NCI-H1930 (cell line): ENCODE measurements at places on chromosomes 2 and 18.

DNA sequence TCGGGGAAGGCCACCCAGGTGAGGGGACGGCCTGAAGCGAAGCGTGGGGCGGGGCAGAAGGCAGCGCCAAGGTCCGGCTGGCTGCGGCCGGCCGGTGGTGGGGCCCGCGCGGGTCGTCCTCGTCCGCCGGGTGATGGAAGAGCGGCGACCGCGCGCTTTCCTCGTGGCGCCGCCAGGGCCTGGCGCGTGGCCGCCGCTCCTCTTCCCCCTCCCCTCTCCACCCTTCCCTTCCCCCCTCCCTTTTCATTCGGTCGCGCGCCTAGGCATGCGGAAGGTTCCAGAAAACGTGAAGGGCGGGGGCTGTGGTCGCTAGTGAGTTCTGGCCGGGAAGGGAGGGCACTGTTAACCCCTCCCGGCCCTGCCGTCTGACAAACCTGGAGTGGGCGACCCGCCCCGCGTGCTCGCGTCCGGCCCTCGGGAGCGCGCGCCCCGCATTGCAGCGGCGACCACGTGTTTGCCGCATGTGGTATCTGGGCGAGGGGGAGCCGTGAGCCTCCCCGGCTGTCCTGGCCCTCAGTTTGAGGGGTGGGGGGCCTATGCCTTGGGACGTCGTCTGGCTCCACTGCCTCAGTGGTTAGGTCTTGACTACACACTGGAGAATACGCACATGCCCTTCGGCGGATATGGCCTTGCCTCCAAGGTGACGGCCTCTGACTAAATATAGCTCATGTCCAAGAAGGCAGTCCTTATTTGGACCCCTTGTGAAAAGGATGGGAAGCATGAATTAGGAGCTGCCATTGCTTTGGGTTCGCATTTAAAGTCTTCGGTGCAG lies 579 bp downstream of the MAT2A start:
- DNase-seq, result peak; percentile 61

DNA sequence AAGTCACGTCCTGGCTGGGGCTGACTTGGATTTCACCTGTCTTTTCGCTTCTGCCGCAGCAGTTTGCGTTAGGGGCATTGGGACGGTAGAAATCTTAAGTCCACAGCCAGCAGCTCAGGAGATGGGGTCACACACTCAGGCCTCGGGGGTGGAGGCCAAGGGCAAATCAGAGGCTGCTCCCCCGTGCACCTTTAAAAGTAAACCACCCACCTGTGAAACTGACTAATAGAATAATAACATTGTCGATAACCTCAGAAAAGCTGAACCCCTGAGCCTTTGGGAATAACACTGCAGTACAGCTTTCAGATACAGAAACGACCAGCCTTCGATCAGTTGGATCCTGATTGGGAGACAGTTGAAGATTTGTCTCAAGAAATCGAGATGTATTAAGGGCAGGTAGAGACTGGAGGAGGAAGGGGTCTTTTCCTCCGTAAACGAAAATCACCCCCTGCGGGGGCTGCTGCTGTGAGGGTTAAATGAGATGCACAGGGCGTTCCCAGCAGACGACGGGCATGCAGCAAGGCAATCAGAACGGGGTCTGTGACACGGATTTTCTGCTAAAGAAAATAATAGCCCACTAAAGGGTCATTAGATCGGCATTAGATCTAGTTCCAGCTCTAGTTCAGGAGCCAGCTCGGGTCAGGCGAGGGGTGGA lies 16.4 kb upstream of the NFATC1 start:
- DNase-seq, result no peak

DNA sequence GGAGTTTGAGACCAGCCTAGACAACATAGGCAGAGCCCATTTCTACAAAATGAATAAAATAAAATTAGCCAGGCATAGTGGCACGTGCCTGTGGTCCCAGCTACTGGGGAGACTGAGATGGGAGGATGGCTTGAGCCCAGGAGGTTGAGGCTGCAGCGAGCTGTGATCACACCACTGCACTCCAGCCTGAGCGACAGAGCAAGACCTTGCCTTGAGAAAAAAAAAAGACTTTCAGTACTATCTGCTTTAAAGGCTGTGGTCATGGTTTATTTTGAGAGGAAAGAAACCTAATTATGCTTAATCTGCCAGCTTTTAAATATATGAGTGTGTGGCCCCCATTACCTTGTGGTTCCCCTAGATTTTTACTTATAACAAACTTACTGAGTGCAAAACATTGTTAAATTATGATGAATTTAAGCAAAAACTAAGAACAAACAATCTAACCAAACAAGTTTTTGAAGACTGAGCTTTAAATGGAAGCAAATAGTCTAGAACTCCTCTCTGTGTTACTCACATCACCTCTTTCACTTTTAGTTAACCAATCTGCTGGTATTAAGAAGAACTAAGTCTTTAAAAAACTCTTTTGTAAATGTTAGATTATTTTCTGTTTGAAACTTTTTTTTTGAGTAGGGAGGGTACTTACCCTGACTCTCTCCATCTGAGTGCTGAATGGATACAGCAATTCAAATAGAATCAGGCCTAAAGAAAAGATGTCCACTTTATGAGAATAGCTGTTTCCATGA lies 65.4 kb downstream of the EIF2AK3 start:
- DNase-seq, result no peak

GRCh38 chr2:176151442-176152287 lies at the start of gene HOXD4:
HOXD4 (plus strand) TSS chr2:176151550; CDS start chr2:176151634, 84 bp downstream.
- DNase-seq, result no peak

GRCh38 chr2:3454802-3455201 lies 64.5 kb downstream of the ADI1 start:
- DNase-seq, result no peak

DNA sequence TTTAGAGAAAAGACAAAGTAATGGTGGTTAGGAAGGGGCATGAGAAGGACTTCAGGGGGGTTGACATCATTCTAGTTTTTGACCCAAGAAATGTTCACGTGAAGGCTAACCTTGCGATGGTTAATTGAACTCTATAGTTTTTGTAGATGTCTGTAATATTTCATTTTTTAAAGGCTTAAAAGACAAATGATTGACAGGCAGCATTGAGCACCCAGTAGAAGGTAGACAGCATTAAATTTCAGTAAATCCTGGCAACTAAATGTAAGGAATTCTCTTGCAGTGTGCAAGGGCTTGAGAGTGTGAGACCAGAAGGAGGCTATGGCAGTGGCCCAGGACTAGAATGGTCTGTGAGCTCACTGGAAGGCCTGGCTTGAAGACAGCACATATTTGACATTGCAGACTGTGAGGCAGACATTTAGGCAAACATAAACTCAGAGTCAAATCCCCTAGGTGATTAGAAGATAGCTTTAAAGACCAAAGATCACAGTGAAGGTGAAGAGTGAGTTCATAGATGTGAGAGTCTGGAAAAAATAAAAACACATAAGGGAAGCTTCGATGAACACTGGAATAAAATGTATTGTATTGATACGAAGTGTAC lies 100.1 kb upstream of the MAP4K4 start:
- DNase-seq, result no peak

GRCh38 chr18:35352778-35353177 lies 8.6 kb upstream of the ZNF24 start:
- DNase-seq, result no peak

GRCh38 chr2:166410828-166411472 lies 35.2 kb upstream of the SCN9A start:
- no peak for DNase-seq

DNA sequence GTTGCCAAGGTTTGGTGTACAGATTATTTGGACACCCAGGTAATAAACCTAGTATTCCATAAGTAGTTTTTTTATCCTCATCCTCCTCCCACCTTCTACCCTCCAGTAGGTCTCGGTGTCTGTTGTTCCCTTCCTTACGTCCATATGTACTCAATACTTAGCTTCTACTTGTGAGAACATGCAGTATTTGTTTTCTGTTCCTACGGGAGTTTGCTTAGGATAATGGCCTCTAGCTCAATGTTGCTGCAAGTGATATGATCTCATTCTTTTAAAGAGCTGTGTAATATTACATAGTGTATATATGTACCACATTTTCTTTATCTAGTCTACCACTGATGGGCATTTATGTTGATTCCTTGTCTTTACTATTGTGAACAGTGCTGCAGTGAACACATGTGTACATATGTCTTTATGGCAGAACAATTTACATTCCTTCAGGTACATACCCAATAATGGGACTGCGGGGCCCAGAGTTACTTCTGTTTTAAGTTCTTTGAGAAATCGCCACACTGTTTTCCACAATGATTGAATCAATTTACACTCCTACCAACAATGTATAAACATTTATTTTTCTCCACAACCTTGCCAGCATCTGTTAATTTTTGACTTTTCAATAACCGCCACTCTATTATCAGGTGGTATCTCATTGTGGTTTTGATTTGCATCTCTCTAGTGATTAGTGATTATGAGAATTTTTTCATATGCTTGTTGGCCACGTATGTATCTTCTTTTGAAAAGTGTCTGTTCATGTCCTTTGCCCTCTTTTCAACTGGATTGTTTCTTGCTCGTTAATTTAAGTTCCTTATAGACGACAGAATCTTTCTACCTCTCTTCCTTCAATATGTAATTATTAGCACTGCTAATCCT lies 88.0 kb downstream of the MEMO1 start:
- no peak for DNase-seq

GRCh38 chr2:160700021-160700814 lies 206.6 kb upstream of the RBMS1 start:
- no peak for DNase-seq

DNA sequence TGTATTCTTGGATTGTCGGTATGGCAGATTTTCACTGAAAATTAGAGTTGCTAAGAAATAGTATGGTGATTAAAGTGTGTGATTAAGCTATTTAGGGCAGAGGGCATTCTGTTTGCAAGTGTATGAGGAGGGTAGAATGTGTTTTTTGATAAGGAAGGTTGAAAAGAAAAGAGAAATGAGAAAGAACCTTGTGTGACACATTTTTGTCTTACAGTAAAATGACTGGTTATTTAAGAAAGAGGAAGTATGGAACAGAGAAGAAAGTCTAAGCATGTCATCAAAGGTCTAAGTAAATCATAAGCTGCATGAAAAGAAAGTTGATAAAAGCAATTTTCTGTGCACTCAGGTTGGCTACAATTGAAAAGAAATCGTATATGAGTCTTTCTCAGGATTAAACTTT lies 5.2 kb upstream of the RSAD2 start:
- DNase-seq, result no peak

GRCh38 chr2:29314816-29315571 lies 199.8 kb downstream of the CLIP4 start:
- DNase-seq, result no peak

- DNase-seq, result no peak
Measured at GRCh38 chr18:811892-812375, at the start of gene YES1. YES1 (minus strand) TSS chr18:812242; CDS start chr18:756827, 55,415 bp downstream.

GRCh38 chr18:59096098-59096789 lies 43.4 kb upstream of the SEC11C start:
- peak; percentile 88 for DNase-seq

- no peak for DNase-seq
Measured at GRCh38 chr18:34959211-34959829, 81.9 kb upstream of the MAPRE2 start.

DNA sequence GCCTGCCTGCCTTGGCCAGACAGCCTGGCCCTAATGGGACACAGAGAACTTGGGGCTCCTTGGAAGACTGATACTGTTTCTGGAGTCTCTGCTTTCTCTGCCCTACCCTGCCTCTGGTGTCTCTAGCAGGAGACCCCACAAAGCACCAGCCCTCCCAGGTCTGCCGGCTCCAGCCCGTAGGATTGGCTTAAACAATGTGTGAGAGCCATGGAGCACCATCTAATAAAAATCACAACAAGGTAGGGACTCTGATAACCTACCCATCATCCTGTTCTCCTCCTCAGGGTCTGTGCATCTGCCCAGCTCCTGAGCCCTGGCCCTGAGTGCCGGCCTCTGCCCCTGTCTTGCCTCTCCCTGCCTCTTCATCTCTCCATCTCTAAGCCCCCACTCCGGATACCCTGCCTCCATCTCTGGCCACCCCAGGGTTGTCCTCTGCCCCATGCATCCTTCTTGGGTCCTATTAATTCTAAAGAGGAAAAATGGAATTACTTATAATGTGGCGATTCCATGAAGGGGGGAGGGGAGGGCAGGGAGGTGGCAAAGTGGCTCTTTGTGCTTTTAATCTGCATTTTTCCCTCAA lies 1.2 kb upstream of the ECEL1 start:
- DNase-seq, result no peak

GRCh38 chr2:60353406-60353800 lies 200.1 kb downstream of the BCL11A start:
- DNase-seq, result no peak

DNA sequence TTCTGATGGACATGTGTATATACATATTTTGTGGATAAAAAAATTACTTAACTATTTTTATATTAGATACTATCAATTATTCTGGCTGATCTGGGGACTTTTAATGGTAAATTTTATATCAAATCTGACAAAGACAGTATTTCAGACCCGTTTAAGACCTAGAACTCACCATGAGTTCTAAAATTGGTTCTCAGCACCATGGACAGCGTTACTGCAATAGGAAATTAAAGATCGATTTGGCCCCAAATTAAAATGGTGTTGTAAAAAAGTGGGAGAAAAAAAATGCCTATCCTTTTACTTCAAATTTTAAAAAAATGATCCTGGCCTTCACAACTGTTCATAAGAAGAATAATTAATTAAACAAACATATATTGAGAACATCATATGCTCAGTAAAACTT lies 919 bp upstream of the SCN2A start:
- DNase-seq, result no peak

DNA sequence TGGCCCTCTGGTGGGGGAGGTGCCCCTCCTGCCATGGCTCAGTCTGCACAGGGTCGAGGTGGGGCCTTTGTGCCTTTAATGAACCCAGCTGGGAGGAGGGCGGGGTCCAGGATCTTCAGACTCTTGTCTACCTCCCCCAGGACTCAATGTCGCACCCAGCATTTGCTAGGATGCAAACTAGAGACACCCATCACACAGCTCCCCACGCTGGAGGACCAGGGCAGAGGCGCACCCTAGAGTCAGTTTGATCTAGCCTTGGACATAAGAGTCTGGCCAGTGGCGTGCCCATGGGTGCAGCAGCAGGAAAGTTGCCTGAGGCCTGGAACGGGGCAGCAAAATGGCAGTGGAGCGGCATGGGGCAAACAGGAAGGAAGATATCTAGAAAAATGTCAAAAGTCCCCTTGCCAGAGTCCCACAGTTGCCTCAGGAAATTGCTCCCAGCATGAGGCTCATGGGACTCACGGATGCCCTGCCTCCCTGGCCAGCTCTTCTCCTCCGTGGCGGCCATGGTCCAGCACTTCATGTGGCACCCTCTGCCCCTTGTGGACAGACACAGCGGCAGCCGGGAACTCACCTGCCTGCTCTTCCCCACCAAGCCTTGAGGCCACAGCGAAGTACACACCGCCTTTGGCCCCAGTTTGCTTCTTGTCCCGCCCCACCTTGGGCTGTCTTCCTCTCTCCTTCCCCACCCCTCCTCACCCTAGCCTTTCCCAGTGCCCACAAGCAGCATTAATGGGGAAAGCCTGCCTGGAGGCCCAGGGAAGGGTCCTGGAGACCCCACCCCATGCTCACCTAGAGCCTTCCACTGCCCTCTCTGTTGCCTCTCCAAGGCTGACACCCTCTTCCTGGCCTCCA lies 17.7 kb downstream of the SH2D6 start:
- DNase-seq, result no peak

DNA sequence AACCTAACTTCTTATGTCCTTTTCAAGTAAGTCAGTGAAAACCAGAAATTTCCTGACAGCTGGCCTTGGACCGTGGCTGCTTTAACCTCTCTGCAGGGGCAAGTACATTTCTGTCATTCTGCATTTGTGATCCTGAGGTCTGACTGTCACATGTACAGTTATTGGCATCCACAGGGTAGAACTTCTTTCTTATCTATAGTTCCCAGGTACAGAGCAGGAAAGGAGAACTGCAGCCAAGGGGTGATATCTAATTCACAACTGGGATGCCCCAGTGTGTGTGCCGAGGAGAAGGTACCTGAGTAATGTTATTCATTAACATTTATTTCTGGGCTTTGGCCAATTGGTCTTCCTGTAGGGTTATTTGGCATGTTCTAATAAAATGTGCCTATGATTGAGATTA lies 468.9 kb downstream of the PARD3B start:
- DNase-seq, result no peak

GRCh38 chr2:167794554-167795255 lies 452.7 kb downstream of the STK39 start:
- no peak for DNase-seq
